ENCODE measurements at places on chromosomes 1 and 21.

DNA sequence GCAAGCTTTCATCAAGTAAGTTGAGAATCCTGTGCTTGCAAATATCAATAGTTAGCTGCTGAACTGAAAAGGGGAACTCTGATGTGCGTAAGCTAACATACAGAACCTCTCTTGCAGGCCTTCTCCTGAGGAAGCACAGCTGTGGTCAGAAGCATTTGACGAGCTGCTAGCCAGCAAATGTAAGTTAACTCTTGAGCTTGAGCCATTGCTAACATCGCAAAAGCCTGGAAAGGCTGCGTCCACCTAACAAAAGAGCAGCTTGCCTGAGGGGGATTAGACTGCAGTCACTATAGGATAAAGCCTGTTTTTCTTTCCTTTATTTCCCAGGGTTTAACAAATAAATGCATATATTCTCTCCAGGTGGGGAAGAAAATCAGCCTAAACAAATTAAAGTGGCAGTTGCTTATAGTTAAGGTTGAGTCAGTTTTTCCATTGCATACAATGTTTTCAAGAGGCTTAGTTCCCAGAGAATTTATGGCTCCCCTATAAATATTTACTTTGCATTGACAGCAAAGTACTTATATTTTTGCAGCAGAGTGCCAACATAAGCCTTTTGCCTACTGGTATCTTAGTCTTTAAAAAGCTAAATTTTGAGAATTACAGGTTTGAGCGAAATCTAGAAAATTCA is 1.5 kb downstream of the RGS2 start:
- H3K27ac ChIP-seq, result no peak overlapping the region
- H3K36me3 ChIP-seq, result no peaks in the 10 kb centered on the region
- H3K27me3 ChIP-seq, result no peaks in the 10 kb centered on the region
- DNase-seq, result no peak

- H3K4me1 ChIP-seq, result peaks cover 7% of the 10 kb centered on the region
- no peak for DNase-seq
- no peak overlapping the region for H3K4me3 ChIP-seq
- H3K27ac ChIP-seq, result no peak overlapping the region
- H3K27me3 ChIP-seq, result peaks cover 3% of the 10 kb centered on the region
Observed at GRCh38 chr1:18657506-18658201, 27.0 kb downstream of the PAX7 start.

- no peak overlapping the region for H3K27ac ChIP-seq
- no peaks in the 10 kb centered on the region for H3K27me3 ChIP-seq
- DNase-seq, result no peak
- no peaks in the 10 kb centered on the region for H3K4me1 ChIP-seq
Observed at GRCh38 chr1:64499966-64500365, 30.0 kb downstream of the CACHD1 start.

DNA sequence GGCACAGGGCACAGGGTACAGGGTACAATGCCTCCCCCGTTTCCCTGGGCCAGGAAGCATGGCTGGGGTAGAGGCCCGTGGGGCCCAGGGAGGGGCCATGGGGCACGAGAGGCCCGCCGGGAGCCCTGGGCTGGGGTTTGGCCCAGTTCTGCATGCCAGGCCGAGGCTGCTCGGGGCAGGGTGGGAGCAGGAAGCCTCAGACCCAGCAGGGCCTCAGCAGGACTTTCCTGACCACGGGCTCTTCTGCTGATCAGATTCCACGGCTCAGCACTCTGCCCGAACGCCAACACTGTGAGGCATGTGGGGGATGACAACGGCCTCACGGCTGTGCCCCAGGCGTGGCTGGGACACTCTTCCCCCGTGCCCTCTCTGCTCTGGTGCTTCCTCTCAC is 104.3 kb downstream of the NPHP4 start:
- no peaks in the 10 kb centered on the region for H3K27me3 ChIP-seq
- DNase-seq, result no peak
- no peaks in the 10 kb centered on the region for H3K36me3 ChIP-seq
- no peaks in the 10 kb centered on the region for H3K4me1 ChIP-seq
- H3K27ac ChIP-seq, result no peak overlapping the region

DNA sequence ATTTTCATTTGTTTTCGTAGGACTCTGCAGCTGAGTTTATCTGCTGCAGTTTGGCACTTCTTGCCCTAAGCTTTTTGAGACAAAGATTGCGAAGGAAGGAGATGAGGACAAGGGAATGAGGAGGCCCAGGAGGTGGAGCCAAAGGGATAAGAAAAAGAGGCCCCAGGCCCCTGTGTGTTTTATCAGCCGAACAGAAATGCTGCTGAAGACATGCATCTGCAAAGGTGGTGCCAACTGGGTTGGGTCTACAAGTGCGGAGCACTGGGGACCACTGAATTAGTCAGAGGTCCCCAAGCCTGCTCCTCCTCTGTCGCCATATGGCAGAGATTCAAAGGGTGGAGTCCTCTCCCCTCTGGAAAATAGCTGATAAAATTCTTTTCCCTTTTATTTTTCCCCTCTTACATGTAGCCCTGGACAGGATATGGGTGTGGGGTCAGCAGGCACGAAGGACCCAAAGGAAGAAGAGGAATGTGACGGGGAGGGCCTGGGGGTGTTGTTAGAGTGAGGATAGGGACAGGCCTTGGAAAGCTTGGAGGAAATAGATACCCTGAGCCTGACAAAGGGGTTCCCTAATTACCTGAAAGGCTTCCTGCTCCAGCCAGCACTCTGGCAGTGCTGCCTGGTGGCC is 2.7 kb downstream of the CD34 start:
- H3K4me1 ChIP-seq, result peaks cover 7% of the 10 kb centered on the region
- no peak overlapping the region for H3K27ac ChIP-seq
- no peaks in the 10 kb centered on the region for H3K36me3 ChIP-seq
- peaks cover 8% of the 10 kb centered on the region for H3K27me3 ChIP-seq
- no peak for DNase-seq
- H3K4me3 ChIP-seq, result no peak overlapping the region

- H3K27ac ChIP-seq, result no peak overlapping the region
- no peaks in the 10 kb centered on the region for H3K36me3 ChIP-seq
- H3K27me3 ChIP-seq, result no peaks in the 10 kb centered on the region
- no peak overlapping the region for H3K4me3 ChIP-seq
Observed at GRCh38 chr1:230212405-230212936, 145.4 kb downstream of the GALNT2 start.

- H3K27me3 ChIP-seq, result no peaks in the 10 kb centered on the region
- no peaks in the 10 kb centered on the region for H3K4me1 ChIP-seq
- no peak overlapping the region for H3K4me3 ChIP-seq
- H3K27ac ChIP-seq, result no peak overlapping the region
- H3K36me3 ChIP-seq, result no peaks in the 10 kb centered on the region
- no peak for DNase-seq
Observed at GRCh38 chr1:244794071-244794470, 41.4 kb upstream of the COX20 start.

GRCh38 chr1:41879617-41880016 is 39.1 kb downstream of the HIVEP3 start:
- H3K36me3 ChIP-seq, result no peaks in the 10 kb centered on the region
- no peak for DNase-seq
- H3K4me3 ChIP-seq, result no peak overlapping the region
- peaks cover 7% of the 10 kb centered on the region for H3K4me1 ChIP-seq
- H3K27me3 ChIP-seq, result no peaks in the 10 kb centered on the region
